ENCODE measurements at places on chromosomes 11 and 22.

DNA sequence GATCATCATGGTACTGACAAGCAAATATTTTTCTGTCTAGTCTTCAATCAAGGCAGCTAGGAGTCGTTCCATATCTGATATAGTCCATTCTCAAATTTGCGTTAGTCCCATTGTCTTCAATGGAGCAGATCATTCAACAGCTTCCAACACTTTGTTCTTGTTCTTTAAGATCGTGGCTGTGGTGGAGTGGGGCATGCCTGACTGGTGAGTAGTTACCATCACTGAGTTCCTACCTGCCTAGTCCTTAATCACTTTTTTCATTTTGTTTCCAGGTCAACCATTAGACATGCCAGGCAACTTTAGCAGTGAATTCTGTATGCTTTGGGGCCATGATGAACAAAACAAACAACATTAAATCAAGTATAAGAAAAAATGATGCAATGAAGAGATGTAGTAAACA, 693.1 kb upstream of the KIRREL3 start:
- no peak for DNase-seq

DNA sequence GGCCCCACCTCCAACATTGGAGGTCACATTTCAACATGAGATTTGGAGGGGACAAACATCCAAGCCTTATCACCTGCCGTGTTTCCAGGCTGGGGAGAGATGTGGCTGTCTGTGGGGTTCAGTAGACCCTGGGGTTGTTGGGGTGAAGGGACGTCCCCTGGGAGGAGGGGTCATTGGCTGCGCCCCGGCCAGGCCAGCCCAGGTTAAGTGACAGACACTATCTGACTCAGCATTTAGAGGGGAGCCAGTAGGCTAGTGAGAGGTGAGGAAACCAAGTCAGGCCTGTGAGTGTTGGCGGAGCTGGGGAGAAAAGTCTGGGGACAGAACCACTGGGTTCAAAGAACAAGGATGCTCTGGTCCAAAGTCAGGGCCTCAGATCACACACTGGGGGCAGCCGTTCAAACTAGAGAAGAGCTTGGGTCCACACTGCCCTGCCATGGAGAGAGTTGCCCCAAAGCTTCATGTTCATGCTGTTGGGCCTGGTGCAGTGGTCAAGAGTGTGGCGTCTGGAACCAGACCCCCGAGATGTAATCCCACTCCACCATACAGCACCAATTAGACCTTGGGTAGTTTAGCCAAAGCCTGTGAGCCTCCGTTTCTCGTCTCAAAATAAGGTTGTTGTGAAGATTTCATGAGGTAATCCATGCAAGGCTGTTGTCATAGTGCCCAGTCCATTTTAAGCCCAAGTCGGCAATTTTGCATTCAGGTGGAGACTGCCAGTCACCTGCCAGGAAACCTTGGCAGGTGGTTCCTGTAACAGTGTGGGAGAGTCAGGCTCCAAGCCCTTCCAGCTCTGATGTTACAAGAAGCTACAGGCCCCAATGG, 1289.6 kb downstream of the TBC1D22A start:
- no peak for DNase-seq

DNA sequence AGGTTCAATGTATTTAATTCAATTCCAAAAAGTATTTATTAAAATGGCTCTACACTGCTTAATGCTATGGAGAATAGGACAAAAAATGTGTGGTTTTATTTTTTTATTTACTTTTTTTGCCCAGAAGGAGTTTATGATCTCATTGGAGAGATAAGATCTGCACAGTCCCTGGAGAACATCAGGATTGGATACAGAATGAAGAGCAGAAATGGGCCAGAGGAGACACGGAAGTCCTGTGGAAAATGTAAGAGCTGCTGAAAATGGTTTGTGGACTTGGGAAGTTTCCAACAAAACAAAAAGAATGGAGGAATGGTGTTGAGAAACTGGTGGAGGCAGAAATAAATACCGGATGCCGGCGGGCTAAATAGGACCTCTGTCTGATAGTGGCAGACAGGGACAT, 554.6 kb downstream of the OPCML start:
- DNase-seq, result no peak

GRCh38 chr11:125211948-125212340, 47.4 kb downstream of the PKNOX2 start:
- no peak for DNase-seq

DNA sequence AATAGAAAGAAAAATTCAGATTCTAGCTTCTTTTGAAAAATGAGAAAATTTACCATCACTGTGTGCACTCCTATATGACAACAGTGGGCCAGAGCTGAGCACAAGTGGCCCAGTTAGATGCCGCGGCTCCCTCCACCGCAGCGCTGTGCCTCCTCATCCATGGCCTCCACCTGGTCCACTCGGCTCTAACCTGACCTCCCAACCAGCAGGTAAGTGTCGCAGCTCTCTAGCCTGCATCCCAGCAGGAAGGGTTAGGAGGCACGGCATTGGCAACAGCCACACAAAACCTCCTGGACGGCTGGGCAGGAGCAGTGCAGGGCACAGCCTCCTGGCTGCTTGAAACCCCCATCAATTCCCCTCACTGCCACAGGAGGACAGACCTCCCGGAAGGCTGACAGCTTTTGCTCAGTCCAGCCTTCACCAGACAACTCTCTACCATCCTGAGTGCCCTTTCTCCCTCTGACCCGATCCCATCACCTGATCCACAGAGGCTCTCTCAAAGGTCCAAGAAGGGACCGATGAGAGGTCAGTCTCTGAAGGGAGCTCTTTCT, 76.1 kb downstream of the RPL27A start:
- no peak for DNase-seq

DNA sequence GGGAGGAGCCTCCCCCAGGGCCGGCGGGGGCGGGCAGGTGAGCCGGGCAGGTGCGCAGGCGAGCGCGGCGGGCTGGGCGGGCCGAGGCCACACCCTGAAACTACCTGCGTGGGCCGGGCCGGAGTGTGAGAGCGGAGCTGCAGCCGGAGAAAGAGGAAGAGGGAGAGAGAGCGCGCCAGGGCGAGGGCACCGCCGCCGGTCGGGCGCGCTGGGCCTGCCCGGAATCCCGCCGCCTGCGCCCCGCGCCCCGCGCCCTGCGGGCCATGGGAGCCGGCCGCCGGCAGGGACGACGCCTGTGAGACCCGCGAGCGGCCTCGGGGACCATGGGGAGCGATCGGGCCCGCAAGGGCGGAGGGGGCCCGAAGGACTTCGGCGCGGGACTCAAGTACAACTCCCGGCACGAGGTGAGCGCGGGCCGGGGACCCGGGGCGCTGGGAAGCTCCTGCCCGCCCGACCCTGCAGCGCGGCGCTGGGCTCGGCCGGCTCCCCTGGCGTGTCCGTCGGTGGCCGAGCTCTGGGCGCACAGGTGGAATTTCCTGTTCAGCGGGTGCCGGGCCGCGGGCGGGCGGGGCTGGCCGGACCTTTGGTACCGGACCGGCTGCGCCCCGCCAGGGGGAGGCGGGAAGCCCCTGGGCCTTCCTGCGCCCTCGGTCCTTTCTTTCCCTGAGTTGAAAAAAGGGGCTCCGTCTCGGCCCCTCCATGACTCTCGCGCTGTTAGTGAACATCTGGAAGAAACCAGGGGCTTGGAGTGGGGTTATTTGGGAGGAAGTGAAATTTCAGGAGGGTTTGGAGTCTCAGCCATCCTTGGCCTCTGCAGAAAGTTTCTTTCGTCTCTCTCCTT, at the start of gene ST14:
Gene ST14, plus strand, starts transcription at position 126 of the 841 bp plus-strand sequence. Its CDS starts 198 bp downstream, at position 324.
- no peak for DNase-seq
